ENCODE measurements at places on chromosomes 3 and 15. TPM values are rescaled to one million over a fixed set of nuclear protein-coding genes. Genes with fewer than 3 reads are reported as not detected.

Gene CFAP20DC
- 9.4 TPM for total RNA-seq

Gene CCR8
- not detected for total RNA-seq

Gene TMC3
- not detected for total RNA-seq

Gene BOC
- 0.34 TPM for total RNA-seq

Gene SPINK8
- not detected for total RNA-seq

Gene CX3CR1
- not detected for total RNA-seq

Gene ANKRD63
- not detected for total RNA-seq

Gene FETUB
- not detected for total RNA-seq

Gene SELENOS
- 163 TPM for total RNA-seq

Gene RYK
- 108 TPM for total RNA-seq

Gene SPINT1
- total RNA-seq: 485 TPM

Gene LRRC49
- total RNA-seq: 9.5 TPM

Gene DNAH1
- total RNA-seq: 1.9 TPM

Gene KIF7
- 2.7 TPM for total RNA-seq

Gene PTH1R
- total RNA-seq: not detected

Gene ACAA1
- total RNA-seq: 54.7 TPM

Gene NTRK3
- not detected for total RNA-seq

Gene VWA5B2
- total RNA-seq: not detected

Gene TGM4
- 0.34 TPM for total RNA-seq

Gene NPHP3
- total RNA-seq: 13.0 TPM

Gene PIGZ
- 0.34 TPM for total RNA-seq

Gene GHRL
- not detected for total RNA-seq

Gene CCDC39
- under 0.01 TPM for total RNA-seq

Gene RHCG
- 195 TPM for total RNA-seq

Gene BRPF1
- total RNA-seq: 17.4 TPM

Gene GOLGA6B
- total RNA-seq: not detected

Gene IL20RB
- total RNA-seq: 183 TPM

Gene ITGA11
- under 0.01 TPM for total RNA-seq

Gene NR2E3
- 0.14 TPM for total RNA-seq

Gene PIGBOS1
- 8.2 TPM for total RNA-seq

Gene UPK1B
- 20.1 TPM for total RNA-seq

Gene EID1
- 70.7 TPM for total RNA-seq

Gene ABHD5
- 55.5 TPM for total RNA-seq

Gene GOLGA8T
- total RNA-seq: not detected

Gene HACL1
- total RNA-seq: 14.1 TPM

Gene C2CD4A
- total RNA-seq: 3.0 TPM

All from nasal cavity respiratory epithelium epithelial cell of viscerocranial mucosa (primary cell).